ENCODE measurements at places on chromosomes 16 and 17.

DNA sequence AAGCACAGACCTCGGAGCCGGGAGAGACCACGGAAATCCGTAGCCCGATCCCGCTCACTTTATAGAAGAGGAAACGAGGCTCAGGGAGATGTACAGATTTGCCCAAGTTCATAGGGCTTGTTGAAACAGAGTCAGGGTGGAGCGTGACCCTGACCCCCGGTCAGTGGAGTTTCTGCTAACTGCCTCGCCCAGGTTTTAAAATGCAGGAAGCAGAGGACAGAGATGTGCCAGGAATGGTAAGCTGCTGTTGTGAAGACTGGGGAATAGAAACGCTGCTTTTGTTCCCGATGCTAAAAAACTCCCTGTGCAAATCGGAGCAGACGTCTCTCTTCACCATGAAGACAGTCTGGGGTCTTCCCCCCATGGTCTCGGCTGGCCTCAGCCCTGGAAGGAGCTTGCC is 403.0 kb downstream of the SEC14L1 start:
- no peak for DNase-seq

- DNase-seq = no peak
Observed at GRCh38 chr17:75539967-75540729, 14.7 kb downstream of the LLGL2 start.

DNA sequence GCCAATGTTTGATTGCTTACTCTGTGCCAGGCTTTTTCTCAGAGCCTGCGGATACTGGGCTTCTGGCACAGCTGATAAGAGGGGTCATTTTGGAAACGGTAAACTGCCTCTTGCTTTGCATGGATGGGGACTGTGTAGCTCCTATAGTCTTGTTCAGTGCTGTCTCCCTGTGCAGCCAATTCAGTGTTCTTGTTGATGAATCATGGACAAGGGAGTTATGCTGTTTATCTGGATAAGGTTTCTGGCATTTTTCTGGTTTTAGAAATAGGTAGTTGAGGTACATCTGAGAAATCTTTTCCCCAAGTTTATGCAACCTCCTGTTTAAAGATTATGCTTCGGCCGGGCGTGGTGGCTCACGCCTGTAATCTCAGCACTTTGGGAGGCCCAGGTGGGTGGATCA is 16.7 kb upstream of the TANGO6 start:
- no peak for DNase-seq

DNA sequence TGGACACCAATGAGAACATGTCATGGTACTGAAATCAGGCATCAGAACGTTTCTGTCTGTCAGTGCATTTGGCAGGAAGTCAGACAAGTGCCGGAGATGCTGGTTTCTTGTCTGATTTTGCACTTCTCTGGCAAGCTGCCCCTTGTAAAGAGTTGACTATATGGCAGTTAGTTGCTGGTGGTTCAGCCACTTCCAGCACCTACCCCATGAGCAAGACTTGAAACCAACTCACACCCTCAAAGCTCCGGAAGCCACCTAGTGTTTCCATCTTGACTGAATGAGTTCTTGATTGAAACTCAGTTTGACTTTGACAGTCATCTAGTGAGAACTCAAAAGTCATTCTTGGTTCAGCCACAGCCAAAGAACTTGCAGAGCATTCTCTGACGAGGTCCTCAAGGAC is 225.1 kb downstream of the SPECC1 start:
- DNase-seq = no peak

- no peak for DNase-seq
Observed at GRCh38 chr16:54160939-54161897, 125.4 kb downstream of the IRX3 start.

- no peak for DNase-seq
Observed at GRCh38 chr17:41910701-41911391, 7.9 kb downstream of the ACLY start.

DNA sequence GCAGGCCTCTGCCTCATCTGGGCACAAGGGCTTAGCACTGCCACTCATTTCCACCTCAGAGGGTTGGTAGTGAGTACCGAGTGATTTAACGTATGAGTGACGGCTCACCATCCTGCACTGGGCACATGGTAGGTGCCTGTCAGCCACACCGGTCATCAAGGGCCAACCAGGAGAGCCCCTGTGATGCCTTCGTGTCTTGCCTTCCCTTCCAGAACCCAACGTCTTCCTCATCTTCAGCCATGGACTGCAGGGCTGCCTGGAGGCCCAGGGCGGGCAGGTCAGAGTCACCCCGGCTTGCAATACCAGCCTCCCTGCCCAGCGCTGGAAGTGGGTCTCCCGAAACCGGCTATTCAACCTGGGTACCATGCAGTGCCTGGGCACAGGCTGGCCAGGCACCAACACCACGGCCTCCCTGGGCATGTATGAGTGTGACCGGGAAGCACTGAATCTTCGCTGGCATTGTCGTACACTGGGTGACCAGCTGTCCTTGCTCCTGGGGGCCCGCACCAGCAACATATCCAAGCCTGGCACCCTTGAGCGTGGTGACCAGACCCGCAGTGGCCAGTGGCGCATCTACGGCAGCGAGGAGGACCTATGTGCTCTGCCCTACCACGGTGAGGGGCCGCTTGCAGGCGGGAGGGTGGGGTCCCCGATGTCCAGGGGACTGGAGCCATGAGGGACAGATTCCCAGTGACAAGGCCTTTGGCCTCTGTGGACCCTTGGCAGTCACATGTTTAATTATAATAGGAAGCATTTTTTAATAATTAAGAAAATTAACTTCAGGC is 37.1 kb downstream of the MRC2 start:
- DNase-seq = no peak

GRCh38 chr17:77546772-77547241 is 406.0 kb downstream of the SEC14L1 start:
- DNase-seq = no peak

DNA sequence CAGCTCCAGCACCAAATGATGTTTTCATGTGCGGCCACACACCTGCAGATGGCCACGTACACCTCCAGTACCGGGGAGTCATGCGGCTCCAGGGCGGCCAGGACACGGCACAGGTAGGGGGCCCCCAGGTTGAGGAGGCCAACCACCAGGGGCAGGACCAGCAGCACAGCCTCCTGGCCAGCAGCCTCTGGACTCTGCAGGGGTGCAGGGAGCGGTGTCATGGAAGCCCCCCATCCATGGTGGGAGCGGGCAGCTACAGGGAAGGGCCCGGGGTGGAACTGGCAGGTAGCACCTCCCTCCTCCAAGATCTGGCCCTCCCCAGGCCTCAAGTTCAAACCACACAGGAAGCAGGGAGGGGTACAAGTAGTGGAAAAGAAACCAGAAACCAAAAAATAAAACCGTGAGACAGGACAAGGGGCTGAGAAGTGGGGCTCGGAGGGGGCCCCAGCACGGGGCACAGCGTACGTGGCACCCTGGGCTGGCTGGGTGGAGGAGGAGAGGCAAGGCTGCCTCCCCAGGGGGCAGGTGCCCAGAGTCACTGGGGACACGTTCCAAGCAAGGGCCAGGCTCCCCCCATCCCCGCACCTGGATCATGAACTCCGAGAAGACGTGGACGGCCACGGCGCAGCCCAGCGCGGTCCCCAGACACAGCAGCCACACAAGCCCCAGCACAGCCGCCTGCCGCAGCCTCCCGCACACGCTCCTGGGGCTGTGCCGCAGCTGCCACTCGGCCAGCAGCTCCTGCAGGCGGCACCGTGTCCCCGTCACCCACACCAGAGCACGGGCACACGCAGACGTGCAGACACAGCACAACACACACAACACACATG is 7.4 kb downstream of the TMC6 start:
- DNase-seq = no peak

GRCh38 chr17:46822388-46822921 is 4.0 kb upstream of the WNT3 start:
- peak; percentile 51 for DNase-seq

DNA sequence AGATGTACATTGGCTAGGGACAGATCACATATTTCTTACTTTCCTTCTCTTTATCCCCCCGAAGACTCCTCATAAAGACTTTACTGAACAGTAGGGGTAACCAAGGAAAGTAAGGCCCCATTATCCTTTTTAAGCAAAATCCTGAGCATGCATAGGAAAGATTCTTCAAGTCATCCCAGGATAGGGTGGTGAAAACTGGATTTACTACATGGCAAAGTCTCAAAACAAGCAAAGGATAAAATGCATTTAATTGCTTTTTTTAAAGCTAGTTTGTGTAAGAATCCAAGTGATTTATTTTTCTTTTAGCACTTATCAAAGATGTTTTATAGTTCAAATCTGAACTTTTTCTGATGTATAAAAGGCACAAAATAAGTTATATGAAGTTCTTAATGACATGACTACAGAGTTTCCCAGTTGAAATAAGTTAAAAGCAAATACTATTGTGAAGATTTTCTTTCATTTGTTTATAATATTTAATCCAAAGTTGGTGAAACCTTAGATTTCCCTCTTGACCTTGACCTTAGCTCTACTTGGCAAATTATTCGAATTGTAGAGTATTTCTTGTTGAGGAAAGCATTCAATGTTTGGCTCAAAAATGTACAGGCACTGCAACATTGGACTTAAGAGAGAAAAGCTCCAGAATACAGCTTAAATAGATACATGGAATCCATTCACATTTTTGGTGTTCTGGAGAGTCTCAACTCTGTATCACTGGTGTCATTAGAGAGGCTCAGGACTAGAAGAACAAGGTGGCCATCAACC is 104.3 kb downstream of the ABCA8 start:
- no peak for DNase-seq

Measured in testis (tissue), 5 donors.